ENCODE measurements at places on chromosomes 16 and 17.
A peak's percentile ranks its signal among the peaks of the same experiment; 100 is the strongest.

- no peak for DNase-seq
Observed at GRCh38 chr17:45273551-45273957, 11.7 kb upstream of the SPATA32 start.

DNA sequence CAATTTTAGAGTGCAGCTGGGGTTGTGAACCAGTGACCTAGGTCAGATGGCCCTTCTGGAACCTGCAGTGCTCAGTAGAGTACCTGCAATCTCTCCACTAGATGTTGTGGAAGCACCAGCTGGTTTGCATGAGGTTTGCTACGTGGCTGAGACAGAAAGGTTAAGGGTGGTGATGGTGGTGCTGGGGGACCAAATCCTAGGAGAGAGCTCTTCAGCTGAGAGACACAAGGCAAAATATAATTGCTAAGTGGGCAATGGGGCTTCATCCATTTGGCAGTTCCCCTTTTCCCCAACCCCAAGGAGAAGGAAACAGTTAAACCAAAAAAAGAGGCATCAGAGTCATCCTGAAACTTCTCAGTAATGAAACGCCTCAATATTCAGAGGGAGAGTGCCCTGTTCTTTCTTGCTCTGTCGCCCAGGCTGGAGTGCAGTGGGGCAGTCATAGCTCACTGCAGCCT is 13.9 kb downstream of the ITPRIPL2 start:
- no peak for DNase-seq

- DNase-seq, result peak; percentile 23
Observed at GRCh38 chr17:42422958-42423712, at the start of gene CAVIN1. Gene CAVIN1 (minus strand): TSS chr17:42423256. CDS start chr17:42423097, 159 bp downstream.

DNA sequence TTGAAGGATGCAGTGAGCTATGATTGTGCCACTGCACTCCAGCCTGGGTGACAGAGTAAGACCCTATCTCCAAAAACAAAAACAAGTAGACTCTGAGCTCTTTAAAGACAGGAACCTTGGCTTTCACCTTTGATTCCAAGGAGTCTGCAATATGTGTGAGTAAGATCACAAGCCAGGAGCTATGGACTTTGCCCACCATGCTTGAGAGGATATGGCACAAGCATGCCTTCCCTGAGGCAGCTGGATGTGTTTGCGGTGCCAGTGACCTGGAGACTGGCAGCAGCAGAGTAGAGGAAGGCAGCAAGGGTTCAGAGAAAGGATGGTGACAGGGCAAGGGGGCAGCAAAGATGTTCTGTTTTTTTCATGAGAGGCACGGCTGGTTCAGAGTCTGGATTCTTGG is 14.5 kb upstream of the PRKCA start:
- no peak for DNase-seq

DNA sequence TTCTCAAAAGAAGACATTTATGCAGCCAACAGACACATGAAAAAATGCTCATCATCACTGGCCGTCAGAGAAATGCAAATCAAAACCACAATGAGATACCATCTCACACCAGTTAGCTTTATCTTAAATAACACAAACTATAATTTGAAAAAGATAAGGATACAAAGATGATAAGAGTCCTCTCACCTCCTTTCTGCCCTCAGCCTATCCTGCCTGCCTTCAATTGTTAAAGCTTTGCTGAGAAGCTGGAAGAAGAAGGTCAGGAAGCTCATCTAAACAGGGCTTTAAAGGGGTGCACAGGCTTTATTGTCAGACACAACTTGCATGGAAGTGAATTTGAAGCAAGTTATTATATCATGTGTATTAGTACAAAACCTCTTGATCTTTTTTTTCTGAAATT is 676.3 kb upstream of the GOT2 start:
- no peak for DNase-seq

- no peak for DNase-seq
Observed at GRCh38 chr16:48522041-48522440, 87.9 kb downstream of the N4BP1 start.

GRCh38 chr16:70419384-70420327 is 19.2 kb downstream of the ST3GAL2 start:
- DNase-seq, result no peak

DNA sequence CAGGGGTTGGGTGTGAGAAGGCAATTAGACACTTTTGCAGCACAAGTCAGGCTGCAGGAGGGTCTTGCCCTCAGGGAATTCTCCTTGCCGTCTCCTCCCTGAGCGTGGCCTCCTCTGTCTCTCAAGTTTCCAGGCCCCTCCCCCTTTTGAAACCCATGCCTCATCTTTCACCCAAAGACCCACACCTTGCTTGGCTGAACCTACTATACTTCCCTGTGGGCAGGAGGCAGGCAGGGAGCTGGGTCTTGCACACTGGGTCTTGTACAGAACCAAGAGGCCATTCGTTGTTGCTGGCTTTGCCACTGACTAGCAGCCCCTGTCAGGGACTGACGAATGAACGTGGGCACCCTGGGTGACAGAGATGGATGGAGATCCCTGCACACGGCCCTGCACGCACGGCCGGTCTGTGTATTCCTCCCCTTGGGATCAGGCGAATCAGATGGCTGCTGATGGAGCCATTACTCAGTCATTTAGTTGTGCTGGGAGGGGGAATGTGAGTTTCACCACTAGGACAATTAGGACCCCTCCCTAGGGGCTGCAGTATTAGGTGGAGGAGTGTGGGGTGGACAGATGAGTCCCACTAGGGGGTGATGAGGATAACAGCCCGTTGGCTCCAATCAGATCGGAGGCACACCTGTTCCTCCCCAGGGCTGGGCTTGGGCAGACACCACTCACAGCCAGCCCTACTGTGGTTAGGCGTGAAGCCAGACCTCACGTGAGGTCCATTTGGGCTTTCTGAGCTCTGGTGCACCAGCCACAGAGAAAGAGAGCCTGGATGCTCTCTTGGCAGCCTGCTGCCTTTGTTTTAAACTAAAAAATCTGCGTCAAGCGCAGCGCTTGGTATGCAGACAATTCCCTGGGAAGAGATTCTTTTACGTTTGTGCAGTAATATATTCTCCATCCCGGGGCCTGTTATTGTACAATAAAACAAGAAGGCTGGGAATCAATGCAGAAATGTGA is 167.7 kb upstream of the WSCD1 start:
- DNase-seq, result no peak

DNA sequence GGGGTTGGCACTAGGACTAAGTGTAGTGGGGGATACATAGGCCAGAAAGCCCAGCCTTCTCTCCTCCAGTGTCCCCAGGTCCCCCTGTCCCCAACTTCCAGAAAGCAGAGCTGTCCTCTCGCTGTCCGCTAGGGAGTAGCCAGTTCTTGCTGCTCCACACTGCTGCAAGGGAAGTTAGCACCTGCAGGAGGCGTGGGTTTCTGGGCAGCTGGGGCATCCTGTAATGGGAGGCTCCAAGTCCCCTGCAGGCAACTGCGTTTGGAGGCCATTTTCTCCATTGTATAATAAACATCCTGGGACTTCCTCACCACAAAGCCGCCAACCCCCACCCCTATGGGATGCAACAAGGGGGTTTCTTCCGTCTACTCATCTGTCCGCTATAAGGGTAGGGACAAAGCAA is 1.7 kb downstream of the RPRML start:
- DNase-seq, result no peak

DNA sequence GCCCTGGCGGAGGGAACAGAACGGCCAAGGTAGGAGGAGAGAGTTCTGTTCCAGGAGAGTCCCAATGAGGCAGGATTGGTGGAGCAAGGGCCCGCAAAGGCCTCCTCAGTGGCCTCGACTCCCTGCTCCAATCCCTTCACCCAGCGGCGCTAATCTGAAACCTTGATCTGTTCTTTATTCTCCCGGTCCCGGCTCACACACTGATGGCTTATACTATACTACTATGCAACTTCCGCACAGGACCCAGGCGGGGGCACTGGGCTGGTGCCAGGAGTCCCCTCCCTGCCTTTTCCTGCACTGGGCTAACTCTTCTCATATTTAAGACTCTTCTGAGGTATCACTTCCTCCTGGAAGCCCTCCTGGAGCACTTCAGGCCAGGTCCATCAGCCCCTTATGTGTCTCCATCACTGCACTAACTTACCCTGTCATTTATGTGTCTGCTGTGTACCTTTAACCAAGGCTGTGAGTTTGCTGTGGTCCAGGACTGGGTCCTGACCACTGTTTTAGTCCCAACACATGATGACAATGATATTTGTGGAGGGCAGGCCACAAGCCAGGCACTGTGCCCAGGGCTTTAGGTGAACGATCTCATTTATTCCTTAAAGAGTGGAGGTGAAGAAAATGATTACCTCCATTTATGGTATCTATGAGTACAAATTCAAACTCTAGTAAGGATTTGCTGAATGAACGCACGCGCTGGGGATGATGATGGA is 6.8 kb downstream of the CCDC102A start:
- DNase-seq, result no peak

- DNase-seq, result no peak
Observed at GRCh38 chr17:66175892-66176291, 16.0 kb downstream of the CEP112 start.

GRCh38 chr17:3944485-3945388 is 19.5 kb downstream of the ATP2A3 start:
- DNase-seq, result peak; percentile 16

DNA sequence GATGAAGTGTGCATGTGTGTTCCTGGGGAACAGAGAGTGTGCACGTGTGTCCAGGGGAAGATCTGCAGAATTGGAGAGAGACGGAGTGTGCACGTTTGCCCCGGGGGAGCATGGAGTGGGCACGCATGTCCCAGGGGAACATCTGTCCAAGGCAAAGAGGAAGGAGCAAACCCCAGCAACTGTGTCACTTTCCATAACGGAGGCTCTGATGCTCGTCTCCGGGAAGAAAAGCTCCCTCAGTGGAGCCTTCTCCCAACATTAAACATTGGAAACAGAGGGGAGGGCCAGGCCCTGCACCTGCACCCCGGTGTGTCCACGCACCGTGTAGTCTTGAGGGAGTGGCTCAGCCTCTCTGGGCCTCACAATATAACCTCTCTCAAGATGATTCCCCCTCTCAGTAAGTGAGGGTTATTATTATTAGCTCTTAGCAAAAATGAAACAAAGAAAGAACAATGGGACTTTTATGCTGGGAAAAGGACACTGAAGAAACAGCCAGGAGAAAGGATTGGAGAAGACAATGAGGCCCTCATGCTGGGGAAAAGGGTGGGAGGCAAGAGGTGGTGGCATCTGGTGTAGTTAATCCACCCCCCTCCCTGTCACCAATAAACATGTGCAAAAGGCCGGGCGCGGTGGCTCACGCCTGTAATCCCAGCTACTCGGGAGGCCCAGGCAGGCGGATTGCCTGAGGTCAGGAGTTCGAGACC is 7.6 kb downstream of the RAB40B start:
- DNase-seq, result no peak

DNA sequence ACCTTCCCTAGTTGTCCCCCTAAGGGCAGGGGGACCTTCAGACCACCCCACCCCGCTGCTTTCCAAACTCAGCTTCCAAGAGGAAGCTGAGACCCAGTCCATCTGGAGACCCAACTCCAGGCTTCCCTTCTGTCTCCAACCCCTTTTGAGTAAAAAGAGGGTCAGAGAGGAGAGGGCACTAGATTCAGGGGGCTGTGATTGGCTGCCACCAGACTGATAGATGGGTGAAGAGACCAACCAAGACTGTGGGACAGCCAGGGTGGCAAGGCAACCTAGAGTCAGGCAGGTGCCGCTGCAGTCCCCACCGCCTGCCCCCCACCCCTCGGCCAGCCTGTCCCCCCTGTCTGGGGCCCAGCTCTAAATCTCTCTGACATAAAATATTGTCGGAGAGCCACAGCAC is 92.5 kb downstream of the SDK2 start:
- no peak for DNase-seq

GRCh38 chr17:14318109-14318917 is 17.4 kb downstream of the HS3ST3B1 start:
- DNase-seq, result no peak

- DNase-seq, result no peak
Observed at GRCh38 chr17:77667478-77667877, 291.0 kb upstream of the TNRC6C start.

- no peak for DNase-seq
Observed at GRCh38 chr17:29388937-29389336, 1.2 kb upstream of the TAOK1 start.

GRCh38 chr16:55444754-55445485 is 34.1 kb upstream of the MMP2 start:
- no peak for DNase-seq

- peak; percentile 67 for DNase-seq
Observed at GRCh38 chr17:41496803-41497484, 7.2 kb upstream of the KRT36 start.

DNA sequence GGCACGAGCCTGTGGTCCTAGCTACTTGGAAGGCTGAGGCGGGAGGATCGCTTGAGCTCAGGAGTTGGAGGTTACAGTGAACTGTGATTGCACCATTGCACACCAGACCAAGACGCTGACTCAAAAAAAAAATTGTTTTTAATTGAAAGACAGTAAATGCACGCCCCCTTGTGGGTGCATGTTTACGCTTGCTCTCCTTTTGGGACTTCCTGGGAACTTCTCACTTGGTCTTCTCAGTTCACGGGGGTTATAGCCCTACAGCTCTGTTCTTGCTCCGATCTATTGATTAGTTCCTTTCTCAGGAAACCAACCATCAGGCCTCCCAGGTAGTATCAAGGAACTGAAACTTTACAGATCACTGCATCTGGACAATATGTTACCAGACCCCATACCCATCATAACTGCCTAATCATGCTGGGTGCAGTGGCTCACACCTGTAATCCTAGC is 14.2 kb upstream of the RIPOR1 start:
- DNase-seq, result peak; percentile 92

DNA sequence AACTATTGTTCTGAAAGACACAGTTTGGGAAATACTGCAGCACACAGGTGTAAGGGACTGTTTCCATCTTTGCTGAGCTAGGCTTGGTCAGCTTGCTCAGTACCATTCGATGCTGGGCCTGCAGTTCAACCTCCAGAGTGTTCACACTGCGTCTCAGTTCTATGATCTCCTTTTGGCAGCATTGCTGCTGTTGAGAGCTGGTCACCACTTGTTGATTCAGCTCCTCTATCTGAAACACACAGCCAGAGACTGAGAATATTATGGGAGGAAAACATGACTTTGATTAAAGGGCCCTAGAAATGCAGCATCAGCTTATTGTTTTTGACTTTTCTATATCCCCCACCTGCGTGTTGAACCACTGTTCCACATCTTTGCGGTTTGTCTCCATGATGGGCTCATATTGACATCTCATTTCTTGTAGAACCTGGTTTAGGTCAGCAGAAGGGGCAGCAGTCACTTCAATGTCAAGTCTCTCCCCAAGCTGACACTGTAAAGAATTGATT is 4.6 kb downstream of the KRT39 start:
- no peak for DNase-seq

All from CD4-positive, alpha-beta T cell treated with Interleukin-17A for 4 hours (primary cell).